ENCODE measurements at places on chromosomes 3 and 15.

GRCh38 chr15:44541282-44541958 is 4.5 kb downstream of the EIF3J start:
- no peak for DNase-seq

DNA sequence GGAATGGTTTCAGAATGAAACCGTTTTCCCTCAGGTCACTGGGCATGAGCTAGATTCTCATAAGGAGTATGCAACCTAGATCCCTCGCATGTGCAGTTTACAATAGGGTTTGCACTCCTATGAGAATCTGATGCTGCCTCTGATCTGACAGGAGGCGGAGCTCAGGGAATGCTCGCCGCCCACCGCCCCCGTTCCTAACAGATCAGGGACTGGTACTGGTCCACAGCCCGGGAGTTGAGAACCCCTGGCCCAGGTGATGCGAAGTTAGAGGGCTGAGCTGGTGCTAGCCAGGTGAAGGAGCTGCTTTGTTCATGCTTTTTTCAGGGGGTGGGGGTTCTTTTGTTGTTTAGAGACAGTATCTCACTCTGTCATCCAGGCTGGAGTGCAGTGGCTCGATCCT is 15.5 kb upstream of the PLXNA1 start:
- DNase-seq: no peak

DNA sequence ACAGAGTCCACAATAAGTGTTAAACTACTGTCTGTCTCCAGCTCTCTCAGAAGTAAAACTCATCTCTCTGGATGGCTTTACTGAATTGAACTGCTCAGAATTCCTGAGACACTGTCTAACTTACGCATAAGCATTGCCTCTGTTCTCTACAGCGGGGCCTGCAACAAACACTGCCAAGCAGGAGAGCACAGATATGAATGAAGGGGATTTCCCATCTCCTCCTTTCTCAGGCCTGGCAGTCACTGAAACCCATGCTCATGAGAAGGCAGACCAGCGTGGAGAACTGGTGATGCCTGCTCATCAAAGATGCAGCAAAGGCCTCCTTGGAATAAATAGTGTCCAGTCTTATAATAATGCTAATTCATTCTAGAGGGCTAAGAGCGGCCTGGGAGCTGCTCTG is 10.3 kb downstream of the RASGRP1 start:
- DNase-seq: no peak

DNA sequence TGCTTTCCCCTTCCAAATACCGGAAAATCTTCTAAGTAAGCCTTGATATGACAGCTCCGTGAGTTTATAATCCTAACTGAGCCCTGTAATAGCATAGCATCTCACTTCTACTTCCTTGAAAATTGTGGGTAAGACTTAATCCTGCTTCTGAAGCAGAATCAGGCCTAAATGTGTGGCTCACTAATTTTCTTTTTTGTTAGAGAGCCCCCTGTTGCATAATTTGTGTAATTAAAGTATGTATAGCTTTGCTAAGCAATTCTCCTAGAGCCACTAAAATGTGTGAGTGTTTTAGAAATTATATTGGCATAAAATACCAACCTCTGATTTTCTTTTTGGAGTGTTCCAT is 304.4 kb downstream of the FGF12 start:
- DNase-seq: no peak

DNA sequence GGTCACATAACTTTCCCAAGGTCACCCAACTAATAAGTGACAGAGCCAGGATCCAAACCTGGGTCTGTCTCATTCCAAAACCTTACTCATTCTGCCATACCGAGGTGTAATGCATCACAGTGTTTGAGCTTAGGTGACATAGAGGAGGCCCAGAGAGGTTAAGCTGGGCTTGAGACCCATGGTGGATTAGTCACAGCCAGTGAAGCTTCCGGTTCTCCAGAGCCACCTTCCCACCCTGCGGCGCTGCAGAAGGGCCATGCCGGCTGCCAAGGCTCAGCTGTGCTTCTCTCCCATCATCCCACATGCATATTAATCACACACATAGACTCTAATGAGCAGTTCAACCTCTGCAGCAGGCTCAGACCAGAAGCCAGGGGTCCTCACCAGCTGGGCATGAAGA is 42.2 kb downstream of the SPSB4 start:
- no peak for DNase-seq

DNA sequence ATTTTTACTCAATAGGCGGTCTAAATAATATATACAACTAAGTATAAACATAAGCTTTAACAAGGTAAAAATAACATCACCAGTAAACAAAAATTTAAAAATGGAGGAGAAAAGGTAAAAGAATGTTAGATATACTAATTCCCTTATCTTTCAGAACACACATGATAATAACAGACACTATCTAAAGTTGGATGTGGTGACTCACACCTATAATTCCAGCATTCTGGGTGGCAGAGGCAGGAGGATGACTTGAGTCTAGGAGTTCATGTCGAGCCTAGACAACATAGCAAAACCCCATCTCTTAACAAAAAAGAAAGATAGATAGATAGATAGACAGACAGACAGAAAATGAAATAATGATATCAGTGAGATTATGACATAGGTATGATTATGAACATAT is 85.1 kb downstream of the STAG1 start:
- DNase-seq: no peak

- DNase-seq: no peak
Measured at GRCh38 chr3:119608405-119609000, 10.8 kb downstream of the PLA1A start.

DNA sequence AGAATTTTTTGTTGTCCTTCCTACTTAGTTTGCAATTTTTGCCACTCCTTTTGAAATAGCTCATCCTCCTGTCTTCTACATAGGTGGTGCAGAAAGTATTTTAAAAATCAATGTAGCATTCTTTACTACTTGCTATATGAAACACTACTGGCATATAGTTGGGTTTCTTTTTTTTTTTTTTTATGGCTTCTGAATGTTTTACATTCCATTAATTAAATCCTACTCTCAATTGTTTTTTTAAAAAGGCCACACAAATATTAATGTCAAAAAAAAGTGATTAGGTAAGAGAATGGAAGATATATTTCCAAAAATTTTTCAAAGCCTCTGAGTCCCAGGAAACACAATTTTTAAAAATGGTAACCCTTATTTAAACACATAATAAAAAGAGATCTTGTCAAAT is 262.6 kb downstream of the MAGI1 start:
- no peak for DNase-seq

- DNase-seq: no peak
Measured at GRCh38 chr3:16836505-16837237, 48.1 kb upstream of the PLCL2 start.

DNA sequence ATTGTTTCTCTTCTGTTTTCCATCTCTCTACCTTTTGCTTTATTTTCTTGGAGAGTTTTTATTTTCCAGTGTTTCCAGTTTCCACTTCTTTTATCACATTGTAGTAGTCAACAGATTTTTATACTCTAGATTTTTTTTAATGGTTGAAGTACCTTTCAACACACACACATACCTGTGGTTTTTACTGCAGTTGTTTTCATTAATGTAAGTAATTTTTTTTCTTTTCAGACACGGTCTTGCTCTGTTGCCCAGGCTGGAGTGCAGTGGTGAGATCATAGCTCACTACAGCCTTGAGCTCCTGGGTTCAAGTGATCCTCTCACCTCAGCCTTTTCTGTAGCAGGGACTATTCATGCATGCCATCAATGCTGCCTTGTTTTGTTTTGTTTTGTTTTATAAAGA is 472.5 kb upstream of the SGO1 start:
- no peak for DNase-seq

GRCh38 chr15:44038755-44039191 is 156.3 kb downstream of the FRMD5 start:
- DNase-seq: no peak

GRCh38 chr3:52200981-52201679 is 3.2 kb downstream of the ALAS1 start:
- no peak for DNase-seq

DNA sequence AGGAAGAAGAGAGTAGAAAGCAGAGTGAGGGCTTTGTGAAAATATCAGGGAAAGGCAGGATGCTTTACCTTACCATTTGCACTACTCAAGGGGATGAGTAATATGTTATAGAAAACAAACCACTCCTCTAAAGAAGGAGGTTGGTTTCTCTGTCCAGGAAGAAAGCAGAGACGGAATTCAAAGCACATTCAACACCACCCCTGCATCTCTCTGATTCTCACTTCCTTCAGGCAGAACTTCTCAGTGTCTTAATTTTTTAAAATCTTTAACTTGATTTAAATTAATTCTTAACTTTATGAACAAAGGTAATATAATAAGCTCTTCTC is 82.4 kb downstream of the NR2F2 start:
- no peak for DNase-seq

DNA sequence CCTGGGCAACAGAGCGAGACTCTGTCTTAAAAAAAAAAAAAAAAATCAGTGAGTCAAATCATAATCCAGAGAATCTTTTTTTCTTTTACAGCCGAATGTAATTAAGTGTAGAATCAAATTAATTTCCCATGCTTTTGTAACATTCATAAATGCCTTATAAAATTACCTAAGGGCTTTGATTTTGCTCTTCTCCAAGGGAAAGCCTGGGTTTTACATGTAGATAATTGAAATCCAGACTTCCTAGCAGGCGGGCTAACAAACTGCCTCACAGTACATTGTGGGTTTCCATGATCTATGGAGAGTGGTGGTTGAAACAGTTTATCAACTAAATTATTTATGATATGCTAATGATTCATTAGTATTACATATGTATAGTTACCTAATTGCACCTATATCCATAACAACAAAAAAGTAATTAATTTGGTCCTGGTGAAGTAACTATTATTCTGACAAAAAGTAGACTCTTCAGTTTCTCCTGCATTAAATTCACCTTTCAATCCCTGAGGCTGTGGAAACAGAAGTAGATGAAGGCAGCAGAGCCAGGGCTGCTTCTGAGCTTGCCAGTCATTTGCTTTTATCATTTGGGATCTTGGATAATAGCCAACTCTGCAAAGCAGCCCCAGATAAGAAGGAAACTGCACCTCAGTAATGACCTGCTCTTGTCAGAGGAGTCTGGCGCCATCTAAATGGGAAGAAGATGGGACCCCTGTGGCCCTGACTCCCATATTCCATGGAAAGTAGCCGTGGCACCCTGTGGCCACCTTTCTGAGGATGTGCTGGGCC is 9.5 kb downstream of the CCR9 start:
- DNase-seq: no peak

GRCh38 chr15:93243573-93243972 is 154.6 kb upstream of the RGMA start:
- no peak for DNase-seq

DNA sequence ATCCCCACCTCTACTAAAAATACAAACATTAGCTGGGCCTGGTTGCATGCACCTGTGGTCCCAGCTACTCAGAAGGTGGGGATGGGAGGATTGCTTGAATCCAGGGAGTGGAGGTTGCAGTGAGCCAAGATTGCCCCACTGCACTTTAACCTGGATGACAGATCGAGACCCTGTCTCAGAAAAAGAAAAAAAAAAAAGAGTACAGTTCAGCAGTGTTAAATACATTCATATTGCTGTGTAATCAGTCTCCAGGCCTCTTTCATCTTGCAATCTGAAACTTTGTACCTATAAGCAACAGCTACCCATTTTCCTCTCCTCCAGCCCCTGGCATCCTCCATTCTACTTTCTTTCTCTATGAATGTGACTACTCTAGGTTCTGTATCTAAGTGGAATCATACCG is 61.2 kb downstream of the LPP start:
- DNase-seq: no peak
